ENCODE measurements at places on chromosomes 4 and X.

DNA sequence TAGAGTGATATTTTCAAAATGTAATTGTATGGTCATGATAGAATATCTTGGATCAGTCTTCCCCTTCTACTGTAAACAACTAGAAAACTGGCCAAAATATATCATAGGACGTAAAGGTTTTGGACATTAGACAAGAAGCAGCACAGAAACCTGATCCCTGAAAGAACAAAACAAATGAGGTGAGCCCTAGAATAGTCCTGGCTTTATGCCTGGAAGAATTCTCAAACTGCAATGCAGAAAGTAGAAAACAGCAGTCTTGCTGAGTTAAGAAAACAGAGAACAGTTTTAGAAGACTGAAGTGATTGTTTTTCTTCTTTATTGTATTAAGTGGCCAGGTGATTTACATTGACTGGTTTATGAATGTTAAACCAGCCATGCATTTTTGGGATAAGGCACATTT is 19.5 kb downstream of the NSUN7 start:
- no peak for DNase-seq

GRCh38 chrX:44020693-44021092 is 47.5 kb upstream of the NDP start:
- no peak for DNase-seq

DNA sequence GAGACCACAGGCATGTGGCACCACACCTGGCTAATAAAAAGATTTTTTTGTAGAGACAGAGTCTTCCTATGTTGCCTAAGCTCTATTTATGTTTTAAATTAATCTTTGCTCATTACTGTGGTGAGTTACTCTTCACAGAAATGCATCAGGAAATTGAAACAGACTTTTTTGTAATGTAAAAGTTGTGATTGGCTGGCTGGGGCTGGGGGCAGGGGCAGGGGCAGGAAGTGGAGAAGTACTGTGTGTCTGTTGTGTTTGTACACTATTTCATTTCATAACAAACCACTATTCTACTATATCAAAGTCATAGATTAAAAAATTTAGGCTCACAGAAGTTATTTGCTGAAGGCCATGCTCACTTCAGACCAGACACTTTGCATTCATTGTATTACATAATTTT is 19.1 kb upstream of the ABRAXAS1 start:
- no peak for DNase-seq

DNA sequence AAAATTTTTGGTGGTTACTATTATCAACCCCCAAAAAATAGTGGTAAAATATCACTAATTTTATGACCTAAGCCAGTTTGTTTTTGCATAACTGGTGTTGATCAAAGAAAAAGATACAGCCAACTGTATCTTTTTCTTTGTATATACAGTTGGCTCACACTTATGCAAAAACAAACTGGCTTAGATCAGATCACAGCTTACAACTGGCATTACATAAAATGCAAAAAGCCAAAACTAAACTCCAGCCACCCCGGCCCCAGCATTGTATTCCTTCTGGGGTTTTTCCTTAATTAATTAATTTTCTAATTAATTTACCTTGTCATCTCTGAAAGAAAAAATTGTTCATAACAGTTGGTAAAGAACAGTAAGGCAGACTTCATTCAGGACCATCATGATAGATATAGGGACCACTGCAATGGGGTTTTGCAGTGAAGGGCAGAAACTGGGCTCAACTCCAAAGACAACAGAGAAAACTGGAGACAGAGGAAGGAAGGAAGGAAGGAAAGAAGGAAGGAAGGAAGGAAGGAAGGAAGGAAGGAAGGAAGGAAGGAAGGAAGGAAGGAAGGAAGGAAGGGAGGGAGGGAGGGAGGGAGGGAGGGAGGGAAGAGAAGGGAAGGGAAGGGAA is 202.1 kb downstream of the HNRNPD start:
- no peak for DNase-seq

DNA sequence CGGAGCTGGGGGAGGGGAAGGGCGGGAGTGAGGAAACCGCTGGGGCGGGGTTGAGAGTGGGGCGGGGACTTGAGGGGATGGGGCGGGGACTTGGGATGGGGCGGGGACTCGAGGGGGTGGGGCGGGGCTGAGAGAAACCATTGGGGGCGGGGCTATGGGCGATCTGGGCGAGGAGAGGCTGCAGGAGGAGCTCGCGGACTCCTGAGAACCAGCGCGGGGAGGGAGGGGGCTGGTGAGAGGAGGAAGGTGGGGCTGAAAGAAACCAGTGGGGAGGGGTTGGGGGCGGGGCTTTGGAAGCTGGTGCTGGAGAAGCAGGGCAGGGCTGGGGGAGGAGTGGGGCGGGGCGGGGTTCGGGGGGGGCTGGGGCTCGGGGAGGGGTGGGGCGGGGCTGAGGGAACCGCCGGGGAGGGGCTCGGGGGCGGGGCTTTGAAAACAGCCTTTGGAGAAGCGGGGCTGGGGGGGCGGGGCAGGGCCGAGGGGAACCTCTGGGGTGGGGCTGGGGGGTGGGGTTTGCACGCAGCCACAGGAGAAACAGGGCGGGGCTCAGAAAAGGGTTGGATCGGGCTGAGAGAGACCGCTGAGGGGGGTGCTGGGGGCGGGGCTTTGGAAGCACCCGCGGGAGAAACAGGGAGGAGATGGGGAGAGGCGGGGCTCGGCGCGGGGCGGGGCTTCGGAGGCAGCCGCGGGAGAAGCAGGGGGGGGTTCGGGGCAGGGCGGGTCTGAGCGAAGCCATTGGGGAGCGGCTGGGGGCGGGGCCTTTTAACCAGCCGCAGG is 777 bp upstream of the EOLA2 start:
- peak; percentile 69 for DNase-seq

GRCh38 chr4:184636897-184637296 is 12.3 kb downstream of the CASP3 start:
- DNase-seq = no peak
